Activated T-cell treated with anti-CD3 and anti-CD28 coated beads, Interleukin-2, amount 50 U/mL, for 72 hours (primary cell): ENCODE measurements at places on chromosomes 6 and 20. TPM values are rescaled to one million over a fixed set of nuclear protein-coding genes. Genes with fewer than 3 reads are reported as not detected.

The PDE7B gene
- 1.00 TPM for total RNA-seq

The TBXT gene
- total RNA-seq: not detected

The SNPH gene
- total RNA-seq: 7.8 TPM

The PNPLA1 gene
- total RNA-seq: not detected

The ZSCAN26 gene
- 10.1 TPM for total RNA-seq

The TMEM244 gene
- not detected for total RNA-seq

The TBX18 gene
- total RNA-seq: not detected

The RSPH4A gene
- total RNA-seq: 0.09 TPM

The PHACTR1 gene
- total RNA-seq: 0.05 TPM

The GJA1 gene
- 0.19 TPM for total RNA-seq

The PRICKLE4 gene
- 0.29 TPM for total RNA-seq

The HLA-DRA gene
- 18.8 TPM for total RNA-seq

The MCCD1 gene
- total RNA-seq: not detected

The DSE gene
- 15.1 TPM for total RNA-seq

The MYCT1 gene
- total RNA-seq: not detected
